ENCODE measurements at places on chromosomes 12 and 14. TPM values are rescaled to one million over a fixed set of nuclear protein-coding genes. Genes with fewer than 3 reads are reported as not detected.

Gene ABCD4
- 77.5 TPM for polyA plus RNA-seq

GRCh38 chr12:89134213-89134770 lies 218.0 kb downstream of the DUSP6 start:
- no peak for DNase-seq

- DNase-seq, result no peak
These were observed 149.8 kb downstream of the DACT1 start for GRCh38 chr14:58787592-58787991.

Gene SLC17A8
- not detected for polyA plus RNA-seq

- no peak for DNase-seq
These were observed 192.1 kb downstream of the CPNE8 start for GRCh38 chr12:38713294-38713693.

DNA sequence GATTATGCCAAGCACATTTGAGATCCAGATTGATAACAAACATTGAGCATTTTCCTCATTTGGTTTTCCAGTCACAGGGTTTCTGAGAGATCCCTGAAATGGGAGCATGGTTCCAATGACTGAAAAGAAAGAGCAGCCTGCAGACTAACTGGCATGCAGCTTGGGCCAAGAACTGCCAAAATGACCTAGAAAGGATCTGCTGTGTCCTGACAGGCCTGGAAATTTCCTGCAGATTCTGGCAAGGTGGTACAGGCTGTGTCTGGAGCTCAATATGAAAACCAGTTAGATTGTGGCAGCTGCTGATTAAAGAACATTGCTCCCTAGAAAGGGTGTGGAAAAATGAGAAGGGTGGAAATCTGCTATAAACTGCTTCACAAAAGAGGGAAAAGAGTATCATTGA lies 417.3 kb downstream of the IPO8 start:
- DNase-seq, result no peak

GRCh38 chr12:1591543-1591942 lies 2.8 kb downstream of the FBXL14 start:
- DNase-seq, result no peak

DNA sequence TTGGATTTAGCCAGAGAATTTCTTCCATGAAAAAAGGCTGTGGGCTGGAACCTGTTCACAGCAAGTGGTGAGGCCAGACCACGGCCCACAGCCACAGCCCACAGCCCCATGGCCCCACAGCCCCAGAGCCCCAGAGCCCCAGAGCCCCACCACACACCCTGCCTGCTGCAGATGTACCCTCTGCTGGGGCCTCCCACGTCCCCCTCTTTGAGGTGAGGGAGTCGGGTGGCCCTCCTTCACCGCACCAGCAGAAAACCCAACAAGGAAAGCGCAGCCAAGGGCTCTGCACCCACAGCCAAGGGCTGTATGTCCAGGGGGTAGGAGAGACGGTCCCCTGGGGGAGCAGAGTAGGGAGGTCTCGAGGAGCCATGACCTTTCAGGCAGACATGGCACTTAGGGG lies 327.5 kb upstream of the DIO3 start:
- no peak for DNase-seq
